Mesendoderm (in vitro differentiated cells): ENCODE measurements at places on chromosomes 5 and 9.

GRCh38 chr9:7360513-7360912 lies 439.1 kb downstream of the DMAC1 start:
- no peak overlapping the region for H3K27ac ChIP-seq
- no peaks in the 10 kb centered on the region for H3K27me3 ChIP-seq
- H3K36me3 ChIP-seq, result no peaks in the 10 kb centered on the region
- peak; percentile 63 for DNase-seq

GRCh38 chr9:106500171-106500570 lies 362.8 kb upstream of the ZNF462 start:
- no peak overlapping the region for H3K4me3 ChIP-seq
- H3K4me1 ChIP-seq, result no peaks in the 10 kb centered on the region
- no peak for DNase-seq

DNA sequence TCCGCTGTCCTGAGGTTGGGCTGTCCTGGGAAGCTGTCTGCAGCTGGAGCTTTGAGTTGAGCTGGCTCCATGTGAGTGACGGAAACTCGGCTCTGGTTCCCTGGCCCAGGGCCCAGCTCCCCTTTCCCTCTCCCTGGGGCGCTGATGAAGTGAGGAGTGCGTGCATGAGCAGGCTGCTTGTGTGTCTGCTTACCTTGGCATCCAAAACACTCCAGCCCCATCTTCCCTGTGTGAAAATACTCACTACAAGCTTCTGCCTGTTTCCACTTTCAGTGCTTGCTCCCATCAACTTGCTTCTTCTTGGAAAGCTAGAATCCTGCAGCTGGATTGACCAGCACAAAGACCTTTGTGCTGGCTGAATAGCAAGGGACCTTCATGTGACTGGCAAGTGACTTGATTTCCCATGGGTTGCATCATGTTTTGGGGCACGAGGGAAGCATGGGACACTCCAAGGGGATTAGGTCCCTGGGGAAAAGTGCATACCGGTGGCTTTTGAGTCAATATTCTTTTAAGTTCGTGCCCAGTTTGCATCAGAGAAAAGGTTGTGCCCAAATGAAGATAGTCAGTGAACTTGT lies 198.1 kb downstream of the GADD45G start:
- no peak overlapping the region for H3K4me3 ChIP-seq
- H3K27ac ChIP-seq, result no peak overlapping the region
- no peaks in the 10 kb centered on the region for H3K36me3 ChIP-seq
- H3K27me3 ChIP-seq, result no peaks in the 10 kb centered on the region
- DNase-seq, result no peak

DNA sequence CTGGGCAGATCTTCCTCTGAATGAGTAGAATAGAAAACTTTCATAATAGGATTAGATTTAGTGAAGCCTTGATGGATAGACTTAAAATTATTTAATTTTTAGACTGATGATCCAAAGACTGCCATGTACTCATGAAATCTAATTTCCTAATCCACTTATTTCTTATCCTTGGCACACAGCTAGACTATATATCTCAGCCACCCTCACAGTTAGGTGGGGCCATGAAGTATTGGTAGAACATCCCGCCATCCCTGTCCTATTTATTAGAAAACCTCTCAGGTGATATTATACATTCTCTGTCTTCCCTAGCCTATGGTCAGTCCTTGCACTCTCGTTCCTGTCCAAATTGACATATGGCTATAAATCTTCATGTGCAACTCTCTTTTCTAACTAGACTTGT lies 110.9 kb downstream of the FAM170A start:
- no peak overlapping the region for H3K27ac ChIP-seq
- H3K36me3 ChIP-seq, result no peaks in the 10 kb centered on the region
- DNase-seq, result no peak
- no peaks in the 10 kb centered on the region for H3K4me1 ChIP-seq
- H3K27me3 ChIP-seq, result no peaks in the 10 kb centered on the region

- H3K27me3 ChIP-seq, result no peaks in the 10 kb centered on the region
- H3K27ac ChIP-seq, result no peak overlapping the region
- no peak overlapping the region for H3K4me3 ChIP-seq
These were observed 5.2 kb downstream of the FAT2 start for GRCh38 chr5:151585970-151586369.

GRCh38 chr9:114501796-114502682 lies 3.2 kb downstream of the WHRN start:
- no peak overlapping the region for H3K4me3 ChIP-seq
- H3K27ac ChIP-seq, result peak overlapping the region; percentile 6
- DNase-seq, result peak; percentile 71
- H3K4me1 ChIP-seq, result no peaks in the 10 kb centered on the region
- H3K27me3 ChIP-seq, result no peaks in the 10 kb centered on the region

- H3K4me3 ChIP-seq, result no peak overlapping the region
- H3K27ac ChIP-seq, result no peak overlapping the region
- DNase-seq, result no peak
- H3K4me1 ChIP-seq, result peaks cover 3% of the 10 kb centered on the region
These were observed 1.3 kb downstream of the RPP25L start for GRCh38 chr9:34610434-34611206.

DNA sequence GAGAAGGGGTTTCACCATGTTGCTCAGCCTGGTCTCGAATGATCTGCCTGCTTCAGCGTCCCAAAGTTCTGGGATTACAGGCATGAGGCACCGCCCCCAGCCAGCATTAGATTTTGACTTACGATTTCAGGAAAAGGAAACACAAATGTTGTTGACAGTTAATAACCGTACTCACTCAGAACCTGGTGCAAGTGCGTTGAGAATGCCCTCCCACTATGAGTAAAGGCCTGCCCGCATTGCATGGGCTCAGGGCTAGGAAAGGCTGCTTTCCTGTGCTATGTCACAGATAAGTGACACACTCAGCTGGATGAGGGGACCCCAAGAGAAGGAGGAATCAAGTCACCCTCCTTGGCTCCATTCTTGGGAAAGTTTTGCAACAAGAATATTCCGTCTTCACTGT lies 42.4 kb downstream of the NDST1 start:
- peaks cover 15% of the 10 kb centered on the region for H3K36me3 ChIP-seq
- no peak overlapping the region for H3K27ac ChIP-seq
- no peaks in the 10 kb centered on the region for H3K4me1 ChIP-seq
- DNase-seq, result no peak

DNA sequence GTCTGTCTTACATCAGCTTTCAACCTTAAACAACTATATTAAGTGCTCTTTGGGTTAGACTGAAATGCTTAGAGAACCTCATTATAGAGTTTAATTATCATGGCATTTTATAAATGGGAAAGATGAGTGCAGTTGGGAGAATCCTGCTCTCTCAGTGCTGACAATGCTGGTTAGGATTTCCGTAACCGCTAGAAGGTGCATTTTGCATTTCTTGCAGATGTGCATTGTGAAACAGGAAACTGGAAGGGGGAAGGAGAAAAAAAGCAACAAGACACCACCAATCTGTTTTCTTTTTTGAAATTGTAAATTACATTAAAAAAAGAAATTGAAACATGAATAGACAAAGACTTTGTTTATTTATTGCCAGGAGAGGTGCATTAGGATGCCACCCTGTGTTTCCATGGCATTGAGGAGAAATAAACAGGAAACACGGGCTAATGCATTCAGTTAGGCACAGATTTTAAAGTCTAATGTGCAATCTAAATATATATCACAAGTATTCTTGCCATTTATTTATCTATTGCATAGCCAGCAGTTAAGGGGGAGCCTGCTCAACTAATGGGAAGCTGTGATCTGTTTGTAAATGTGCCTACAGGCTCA lies 478.9 kb downstream of the PSAT1 start:
- no peaks in the 10 kb centered on the region for H3K36me3 ChIP-seq
- peaks cover 10% of the 10 kb centered on the region for H3K4me1 ChIP-seq
- no peak overlapping the region for H3K27ac ChIP-seq
- no peaks in the 10 kb centered on the region for H3K27me3 ChIP-seq
- H3K4me3 ChIP-seq, result no peak overlapping the region

GRCh38 chr9:90773617-90774016 lies 28.0 kb upstream of the SYK start:
- H3K4me3 ChIP-seq, result no peak overlapping the region
- peak; percentile 53 for DNase-seq
- H3K4me1 ChIP-seq, result no peaks in the 10 kb centered on the region

DNA sequence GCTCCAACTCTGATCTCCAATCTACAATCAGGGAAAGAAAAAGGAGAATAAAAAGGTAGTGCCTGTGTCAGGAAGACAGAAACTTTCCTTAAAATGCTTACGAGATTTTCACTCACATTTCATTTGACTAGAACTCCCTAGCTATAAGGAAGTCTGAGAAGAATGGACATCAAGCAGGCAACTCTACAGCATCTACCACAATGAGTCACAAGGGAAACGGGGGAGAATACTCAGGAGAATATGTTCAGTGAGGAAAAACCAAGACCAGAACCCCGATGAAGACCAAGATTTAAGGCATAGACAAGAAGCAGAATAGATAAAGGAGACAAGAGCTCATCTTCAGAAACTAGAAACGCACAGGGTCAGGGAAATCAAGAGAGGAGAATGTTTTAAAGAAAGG lies 9.0 kb upstream of the SETD9 start:
- no peak for DNase-seq
- no peaks in the 10 kb centered on the region for H3K27me3 ChIP-seq
- no peak overlapping the region for H3K27ac ChIP-seq
- H3K36me3 ChIP-seq, result no peaks in the 10 kb centered on the region
- H3K4me3 ChIP-seq, result no peak overlapping the region
- H3K4me1 ChIP-seq, result no peaks in the 10 kb centered on the region

DNA sequence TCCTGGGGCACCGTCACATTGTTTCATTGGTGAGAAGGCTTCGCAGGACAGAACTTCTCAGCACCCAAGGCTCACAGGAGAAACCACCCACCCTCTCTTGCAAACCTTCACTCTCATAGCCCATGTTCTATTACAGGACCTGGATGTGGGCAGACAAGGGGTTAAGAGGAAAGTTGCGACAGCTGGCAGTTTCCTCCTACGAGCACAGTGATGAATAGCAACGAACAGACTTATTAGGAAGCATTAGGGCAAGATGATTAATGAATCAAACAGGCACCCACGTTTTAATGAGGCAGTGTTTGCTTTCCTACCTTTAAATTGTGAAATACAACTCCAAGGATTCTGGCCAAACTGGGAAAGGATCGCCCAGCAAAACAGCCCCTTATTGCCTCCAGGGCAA lies 339.3 kb downstream of the DRD1 start:
- no peak overlapping the region for H3K27ac ChIP-seq
- H3K36me3 ChIP-seq, result no peaks in the 10 kb centered on the region
- H3K4me3 ChIP-seq, result no peak overlapping the region
- no peak for DNase-seq

DNA sequence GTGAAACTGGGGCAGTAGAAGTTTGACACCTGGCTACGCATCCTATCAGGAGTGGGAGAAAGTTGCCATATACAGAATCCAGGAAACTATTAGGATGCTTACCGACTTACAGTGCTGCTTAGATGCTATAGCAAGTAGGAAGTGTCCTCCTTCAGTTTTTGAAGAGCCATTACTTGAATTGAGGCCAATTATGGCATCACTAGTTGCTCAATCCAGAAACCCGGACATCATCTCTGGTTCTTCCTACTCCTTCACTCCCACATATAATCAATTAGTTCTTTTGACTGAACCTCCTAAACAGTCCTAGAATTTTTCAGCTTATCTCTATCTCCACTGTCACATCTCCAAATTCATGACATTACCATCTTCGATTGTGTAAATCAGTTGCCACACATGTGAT lies 41.8 kb upstream of the UGCG start:
- no peaks in the 10 kb centered on the region for H3K36me3 ChIP-seq
- no peak for DNase-seq
- no peak overlapping the region for H3K4me3 ChIP-seq
- no peaks in the 10 kb centered on the region for H3K4me1 ChIP-seq

DNA sequence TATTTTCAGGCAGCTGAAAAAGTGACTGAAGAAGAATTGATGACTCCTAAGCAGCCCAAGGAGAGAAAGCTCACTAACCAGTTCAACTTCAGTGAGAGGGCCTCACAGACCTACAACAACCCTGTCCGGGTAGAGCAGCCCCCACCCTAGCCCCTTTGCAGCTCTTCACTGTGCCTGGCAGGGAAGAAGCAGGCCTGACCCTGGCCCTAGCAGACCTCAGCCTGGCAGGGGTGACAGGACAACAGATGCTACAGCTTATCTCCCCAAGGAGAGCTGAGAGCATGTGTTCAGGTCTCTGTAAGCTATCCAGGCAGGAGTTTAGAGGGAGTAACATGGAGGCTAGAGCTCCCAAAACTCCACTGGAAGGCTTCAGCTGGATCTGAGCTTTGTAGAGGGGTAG lies 31.8 kb downstream of the DNAI1 start:
- no peak overlapping the region for H3K27ac ChIP-seq
- no peaks in the 10 kb centered on the region for H3K36me3 ChIP-seq
- no peak overlapping the region for H3K4me3 ChIP-seq
- no peaks in the 10 kb centered on the region for H3K4me1 ChIP-seq
- DNase-seq, result no peak

- no peaks in the 10 kb centered on the region for H3K27me3 ChIP-seq
- no peak overlapping the region for H3K27ac ChIP-seq
- no peak for DNase-seq
- no peak overlapping the region for H3K4me3 ChIP-seq
These were observed 58.6 kb downstream of the LHFPL2 start for GRCh38 chr5:78589923-78590322.

DNA sequence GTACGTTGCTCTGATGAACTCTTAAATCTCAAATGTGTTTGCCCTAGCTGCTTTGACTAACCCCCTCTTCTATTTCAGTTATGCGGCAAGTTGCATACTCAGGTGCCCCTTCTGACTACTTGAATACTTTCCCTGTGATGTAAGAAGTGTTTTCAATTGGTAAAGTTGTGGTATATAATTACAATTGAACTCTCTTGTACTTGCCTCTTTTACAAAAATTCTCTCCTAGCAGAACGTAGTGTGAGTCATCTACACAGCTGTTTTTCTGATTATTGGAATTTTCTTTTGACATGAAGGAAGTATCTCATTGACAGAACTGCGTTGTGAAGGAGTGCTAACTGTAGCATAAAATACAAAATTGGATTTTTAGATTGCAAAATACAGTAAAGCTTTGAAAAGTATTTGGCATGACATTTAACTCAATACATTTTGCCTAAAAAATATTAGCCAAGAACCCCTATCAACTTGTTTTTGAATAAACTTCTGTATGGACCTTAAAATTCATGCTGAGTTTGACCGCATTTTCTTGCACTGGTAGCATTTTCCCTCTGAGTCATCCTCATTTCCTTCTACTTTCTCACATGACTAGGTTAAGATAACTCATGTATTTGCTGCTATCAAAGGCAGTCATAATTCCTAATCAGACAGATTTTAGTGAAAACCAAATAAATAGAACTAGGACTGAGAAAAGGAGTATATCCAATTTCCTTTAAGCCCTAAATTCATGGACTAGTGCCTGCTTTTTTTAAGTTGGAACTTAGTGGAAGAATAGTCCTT lies 6.3 kb downstream of the CRHBP start:
- no peak overlapping the region for H3K4me3 ChIP-seq
- no peaks in the 10 kb centered on the region for H3K36me3 ChIP-seq
- no peaks in the 10 kb centered on the region for H3K4me1 ChIP-seq
- H3K27me3 ChIP-seq, result peaks cover 9% of the 10 kb centered on the region
- H3K27ac ChIP-seq, result no peak overlapping the region

GRCh38 chr9:92140074-92140753 lies 25.0 kb upstream of the SPTLC1 start:
- no peaks in the 10 kb centered on the region for H3K27me3 ChIP-seq
- H3K4me3 ChIP-seq, result no peak overlapping the region
- peak; percentile 88 for DNase-seq
- H3K27ac ChIP-seq, result no peak overlapping the region
- no peaks in the 10 kb centered on the region for H3K4me1 ChIP-seq

GRCh38 chr5:87782916-87783315 lies 370.2 kb upstream of the CCNH start:
- H3K4me1 ChIP-seq, result no peaks in the 10 kb centered on the region
- no peak overlapping the region for H3K4me3 ChIP-seq
- H3K27me3 ChIP-seq, result no peaks in the 10 kb centered on the region
- DNase-seq, result no peak
- no peaks in the 10 kb centered on the region for H3K36me3 ChIP-seq

- DNase-seq, result no peak
- H3K4me3 ChIP-seq, result no peak overlapping the region
- no peak overlapping the region for H3K27ac ChIP-seq
These were observed 17.8 kb downstream of the UNC13B start for GRCh38 chr9:35179347-35180280.
